ENCODE measurements at places on chromosomes 13 and 19.

GRCh38 chr19:56271151-56271550, 1.4 kb upstream of the EDDM13 start:
- no peak for DNase-seq

- no peak for DNase-seq
Observed at GRCh38 chr19:29247051-29247450, 34.1 kb upstream of the UQCRFS1 start.

GRCh38 chr13:60755380-60756163, 358.6 kb downstream of the TDRD3 start:
- peak; percentile 25 for DNase-seq

DNA sequence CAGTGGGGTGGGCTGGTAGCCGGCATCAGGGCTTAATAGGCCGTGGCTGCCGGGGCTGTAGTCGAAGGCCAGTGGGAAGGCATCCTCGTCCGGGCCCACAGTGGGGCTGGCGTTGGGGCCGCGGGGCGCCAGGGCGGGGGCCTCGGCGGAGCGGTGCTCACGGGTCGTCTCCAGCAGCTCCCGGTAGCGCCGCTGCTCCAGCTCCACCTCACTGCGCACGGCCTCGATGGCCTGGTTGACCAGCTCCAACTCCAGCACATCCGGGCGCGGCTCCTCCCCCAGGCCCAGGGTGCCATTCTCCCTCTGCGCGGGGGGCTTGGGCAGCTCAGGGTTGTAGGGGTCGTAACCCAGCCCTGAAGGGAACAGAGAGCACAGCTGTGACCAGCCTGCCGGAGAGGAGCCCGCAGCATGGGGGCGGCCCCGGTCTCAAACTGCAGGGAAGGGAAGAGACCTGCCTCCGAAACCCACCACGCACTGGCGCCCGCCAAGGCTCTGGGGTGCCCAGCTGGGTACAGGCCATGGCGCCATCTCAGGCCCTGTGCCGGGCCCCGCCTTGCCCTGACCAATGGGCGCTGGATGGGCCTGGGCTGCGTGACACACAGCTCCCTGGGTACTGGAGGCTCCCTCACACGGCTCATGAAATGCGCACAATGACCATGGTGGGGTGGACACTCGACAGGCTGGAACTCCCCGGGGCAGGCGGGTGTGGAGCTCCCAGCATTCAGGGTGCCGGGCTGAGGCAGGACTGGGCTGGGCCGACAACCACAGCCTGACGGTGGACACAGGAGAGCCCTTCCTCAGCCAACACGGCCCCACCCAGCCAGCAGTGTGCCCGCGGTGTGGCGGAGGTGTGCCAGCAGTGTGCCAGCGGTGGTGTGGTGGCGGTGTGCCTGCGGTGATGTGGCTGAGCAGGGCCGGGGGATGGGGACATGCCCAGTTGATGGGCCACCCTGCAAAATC, 16.5 kb upstream of the ATP8B3 start:
- no peak for DNase-seq

- DNase-seq: no peak
Observed at GRCh38 chr13:53341144-53341510, 312.5 kb downstream of the OLFM4 start.

DNA sequence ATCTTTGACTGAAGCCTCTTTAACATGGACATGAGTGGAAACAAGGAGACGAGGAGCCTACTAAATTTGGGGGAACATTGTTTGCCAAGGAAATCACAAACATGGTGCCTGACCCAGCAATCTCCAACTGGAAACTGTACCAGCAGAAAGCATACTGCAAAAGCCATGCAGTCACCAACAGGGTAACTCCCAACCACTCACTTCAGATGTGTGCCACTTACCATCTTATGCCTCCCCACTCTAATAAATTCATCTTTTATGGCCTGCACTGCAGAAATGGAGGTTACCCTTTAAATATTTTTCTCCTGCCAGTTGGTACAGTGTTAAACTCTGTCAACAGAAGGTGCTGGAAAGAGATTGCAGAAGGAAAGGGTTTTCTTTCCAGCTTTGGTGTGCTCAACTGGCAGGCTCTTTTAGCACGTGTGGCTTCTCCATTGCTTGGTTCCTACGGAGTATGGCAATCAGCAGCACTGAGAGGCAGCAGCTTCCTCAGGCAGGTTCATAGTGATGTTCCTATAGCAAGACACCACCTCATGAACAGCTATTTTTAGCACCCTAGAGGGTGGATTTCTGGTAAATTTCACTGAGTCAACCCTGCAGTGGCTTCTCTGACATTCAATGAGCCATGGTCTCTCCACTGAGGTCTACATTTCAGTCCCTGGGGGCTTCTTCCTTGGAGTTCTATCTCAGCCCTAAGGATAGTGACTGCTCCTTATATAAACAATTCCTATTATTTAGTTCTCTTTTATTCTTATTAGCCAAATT, 21.4 kb downstream of the MIR17HG start:
- DNase-seq: peak; percentile 76

- no peak for DNase-seq
Observed at GRCh38 chr13:60162096-60162495, 1.6 kb downstream of the DIAPH3 start.

DNA sequence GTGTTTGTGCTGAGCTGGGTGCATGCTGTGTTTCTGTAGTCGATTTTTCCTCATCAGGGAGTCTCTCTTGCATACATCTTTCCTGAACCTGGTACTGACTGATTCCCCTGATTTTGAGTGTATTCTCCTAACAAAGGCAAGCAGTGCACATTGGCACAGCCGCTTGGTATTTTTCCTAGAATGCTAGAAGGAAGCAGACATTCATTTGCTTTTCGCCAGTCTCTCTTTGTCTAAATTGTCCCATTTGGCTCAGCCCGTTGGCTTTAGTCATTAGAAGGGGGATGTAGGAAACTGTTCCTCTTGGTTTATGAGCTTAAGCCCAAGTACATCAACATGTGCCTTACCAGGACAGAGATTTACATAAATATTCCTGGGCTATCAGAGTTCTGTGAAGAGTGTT, 266.1 kb upstream of the TMTC4 start:
- DNase-seq: no peak

Measured in NCI-H1417 (cell line).